ENCODE measurements at places on chromosomes 1 and 21.

GRCh38 chr1:206847337-206847834, 18.0 kb upstream of the IL20 start:
- no peak for DNase-seq

DNA sequence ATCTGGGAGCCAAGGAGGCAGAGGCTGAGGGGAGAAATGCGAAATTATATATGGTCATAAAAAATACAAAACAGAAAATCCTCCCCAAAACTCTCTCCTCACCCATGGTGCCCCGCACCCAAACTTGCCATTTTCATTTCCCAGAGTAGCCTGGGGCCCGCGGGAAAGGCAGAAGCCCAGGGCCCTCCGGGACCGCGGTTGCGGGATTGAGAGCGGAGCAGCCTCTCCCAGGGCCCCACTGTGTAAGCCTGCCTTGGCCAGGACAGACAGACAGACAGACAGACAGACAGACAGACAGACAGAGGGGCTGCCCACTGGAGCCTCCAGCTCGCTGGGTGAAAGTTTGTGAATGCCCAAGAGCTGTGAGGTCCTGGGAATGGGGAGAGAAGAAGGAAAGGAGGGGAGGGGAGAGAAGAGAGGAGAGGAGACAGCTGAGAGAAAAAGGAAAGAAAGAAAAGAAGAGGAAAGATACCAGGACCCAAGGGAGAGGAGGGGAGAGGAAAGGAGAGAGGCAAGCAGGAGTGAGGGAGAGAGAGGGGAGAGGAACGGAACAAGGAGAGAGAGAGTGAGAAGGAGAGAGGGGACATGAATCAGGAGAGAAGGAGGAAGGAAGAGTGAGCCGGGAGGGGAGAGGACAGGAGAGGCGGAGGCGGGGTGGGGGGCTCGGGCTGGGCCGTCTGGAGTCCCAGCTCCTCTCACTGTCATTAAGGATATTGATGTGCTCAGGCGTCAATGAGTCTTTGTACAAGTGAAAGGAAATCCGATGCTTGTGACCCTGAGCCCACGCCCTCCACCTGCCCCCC, 69.3 kb upstream of the CASZ1 start:
- DNase-seq, result no peak

- DNase-seq, result no peak
These were observed 39.5 kb upstream of the CYP4X1 start for GRCh38 chr1:46983830-46984586.

GRCh38 chr1:24639881-24640280, 3.2 kb upstream of the SRRM1 start:
- DNase-seq, result no peak

DNA sequence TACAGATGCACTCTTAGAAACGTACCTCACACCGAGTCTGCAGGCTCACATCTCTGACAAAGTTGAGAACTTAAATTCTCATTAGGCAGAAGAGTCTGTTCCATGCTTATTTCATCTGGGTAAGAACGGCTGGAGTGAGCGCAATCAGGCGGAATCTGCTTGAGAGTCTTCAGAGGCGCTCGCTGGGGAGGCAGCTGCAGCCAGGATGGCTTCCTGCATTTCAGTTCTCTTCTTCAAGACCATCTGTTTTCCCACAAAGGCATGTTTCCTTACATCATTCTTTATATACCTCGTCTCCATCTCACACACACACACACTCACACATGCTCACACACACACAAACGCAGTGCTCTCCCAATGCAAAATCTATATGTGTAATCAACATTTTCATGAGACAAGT, 497.1 kb downstream of the AJAP1 start:
- DNase-seq, result no peak

- no peak for DNase-seq
These were observed 77.4 kb downstream of the DISP1 start for GRCh38 chr1:222892137-222892769.

- DNase-seq, result no peak
These were observed 60.5 kb downstream of the TBX15 start for GRCh38 chr1:118927427-118928187.

- no peak for DNase-seq
These were observed 195.0 kb downstream of the KCNK2 start for GRCh38 chr1:215277532-215277931.

GRCh38 chr1:2930913-2931723, 90.1 kb upstream of the ACTRT2 start:
- no peak for DNase-seq

DNA sequence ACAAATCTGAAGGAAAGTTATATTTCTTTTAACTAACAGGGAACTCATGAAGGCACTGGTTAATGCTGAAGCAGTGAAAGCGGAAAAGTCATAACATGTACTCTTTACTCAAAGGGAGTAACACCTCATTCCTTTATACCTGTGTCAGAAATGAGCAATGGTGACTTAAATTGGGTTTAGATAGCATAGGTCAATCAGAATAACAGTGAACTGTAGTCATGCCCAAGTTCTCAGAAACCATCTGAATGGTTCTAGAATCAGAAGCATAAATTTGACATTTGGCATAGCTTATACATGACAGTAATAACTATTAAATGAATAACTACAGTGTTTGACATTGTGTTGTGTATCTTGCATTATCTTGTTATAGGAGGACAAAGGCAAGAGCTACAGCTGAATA, 382.0 kb downstream of the NUF2 start:
- DNase-seq, result no peak

DNA sequence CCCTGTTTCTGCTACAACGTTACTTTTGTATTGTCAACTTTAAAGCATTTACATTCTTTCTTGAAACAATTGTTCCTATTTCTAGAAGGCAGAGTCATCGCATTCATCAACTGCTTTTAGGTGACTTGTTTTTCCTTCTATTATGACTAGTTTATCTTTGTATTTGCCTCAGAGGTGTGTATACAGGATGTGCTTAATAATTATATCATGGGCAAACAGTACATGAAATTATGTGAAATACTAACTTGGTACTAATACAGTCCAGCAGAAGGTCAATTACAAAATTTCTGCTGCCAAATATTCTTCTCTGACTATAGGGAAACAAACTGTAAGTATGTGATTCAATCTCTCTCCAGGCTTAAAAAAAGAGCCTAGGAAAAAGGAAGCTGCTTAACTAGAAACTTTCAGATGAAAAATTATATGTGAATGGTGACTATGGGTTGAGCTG, 101.6 kb downstream of the C4BPA start:
- no peak for DNase-seq

- peak; percentile 4 for DNase-seq
These were observed 967 bp downstream of the CENPS start for GRCh38 chr1:10431070-10431730.

- no peak for DNase-seq
These were observed 21.6 kb downstream of the SDHC start for GRCh38 chr1:161335796-161336195.

All from activated CD4-positive, alpha-beta T cell treated with anti-CD3 and anti-CD28 coated beads, Interleukin-2, amount 50 U/mL, for 4 hours (primary cell).